ENCODE measurements at places on chromosomes 4 and X.

- no peak for DNase-seq
Observed at GRCh38 chr4:26048950-26049349, 134.9 kb downstream of the SMIM20 start.

DNA sequence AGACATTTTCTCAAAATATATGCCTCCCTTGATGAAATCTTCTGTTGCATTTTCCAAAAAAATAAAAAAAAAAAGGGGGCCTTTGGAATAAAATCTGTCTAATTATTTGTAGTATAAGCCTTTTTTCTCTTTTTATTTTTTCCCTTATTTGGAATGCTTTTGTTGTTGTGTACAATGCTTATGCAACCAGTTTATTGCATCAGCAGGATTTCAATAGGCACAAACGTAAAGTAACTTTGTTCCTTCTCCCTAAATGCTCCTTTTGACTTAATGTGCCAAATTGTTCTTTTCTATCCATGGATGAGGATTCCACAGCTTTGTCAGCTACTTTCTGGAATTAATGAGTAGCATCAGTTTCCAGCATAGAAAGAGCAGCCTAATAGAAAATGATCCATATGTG is 59.6 kb upstream of the HPGD start:
- no peak for DNase-seq

- DNase-seq = no peak
Observed at GRCh38 chr4:156501962-156502361, 469.6 kb downstream of the PDGFC start.

GRCh38 chr4:127149086-127149485 is 483.7 kb upstream of the INTU start:
- no peak for DNase-seq

GRCh38 chrX:35829501-35829900 is 31.4 kb downstream of the MAGEB16 start:
- no peak for DNase-seq

Data from suppressor macrophage treated with lipopolysaccharide for 1 hour (primary cell).